ENCODE measurements at places on chromosomes 3 and 15. TPM values are rescaled to one million over a fixed set of nuclear protein-coding genes. Genes with fewer than 3 reads are reported as not detected.

Gene NTRK3
- total RNA-seq, result not detected

Gene GNAT1
- 0.05 TPM for total RNA-seq

Gene LRTM1
- not detected for total RNA-seq

Gene TTC23
- total RNA-seq, result 47.3 TPM

Gene C2CD4A
- total RNA-seq, result under 0.01 TPM

Gene NPAP1
- not detected for total RNA-seq

Gene AADACL2
- total RNA-seq, result not detected

Gene STRC
- not detected for total RNA-seq

Gene MORC1
- under 0.01 TPM for total RNA-seq

Gene SERPINI2
- total RNA-seq, result not detected

Gene SMCO1
- not detected for total RNA-seq

Gene ELL3
- 11.6 TPM for total RNA-seq

Gene GOLGA8S
- 0.10 TPM for total RNA-seq

Gene UROC1
- total RNA-seq, result not detected

Gene SV2B
- total RNA-seq, result under 0.01 TPM

Gene RARRES1
- total RNA-seq, result 7.8 TPM

Gene GLDN
- total RNA-seq, result not detected

Gene CTXND1
- not detected for total RNA-seq

Gene GOLGA8M
- total RNA-seq, result not detected

Gene EFCC1
- not detected for total RNA-seq

Gene ADAMTSL3
- 20.7 TPM for total RNA-seq

Gene ZBTB11
- 26.9 TPM for total RNA-seq

Gene LRRK1
- total RNA-seq, result 21.8 TPM

Gene CASR
- not detected for total RNA-seq

Gene BCL2A1
- not detected for total RNA-seq

Gene LYSMD2
- 7.5 TPM for total RNA-seq

Gene TRAT1
- total RNA-seq, result not detected

Gene KCNMB3
- 2.1 TPM for total RNA-seq

Gene CCDC33
- total RNA-seq, result not detected

Gene MUC4
- 0.05 TPM for total RNA-seq

Gene TMOD3
- 106 TPM for total RNA-seq

Gene ISLR2
- not detected for total RNA-seq

Gene RETNLB
- total RNA-seq, result not detected

Gene MED12L
- 0.30 TPM for total RNA-seq

Gene MYL3
- 4.7 TPM for total RNA-seq

Gene EPHB3
- 0.17 TPM for total RNA-seq

Gene COMMD2
- 54.2 TPM for total RNA-seq

Gene THRB
- total RNA-seq, result 46.1 TPM

Gene ZWILCH
- total RNA-seq, result 18.9 TPM

Gene PLXNB1
- total RNA-seq, result 191 TPM

Gene EXD1
- not detected for total RNA-seq

Gene EOMES
- total RNA-seq, result not detected

Gene ATP13A5
- total RNA-seq, result not detected

Gene CNTN6
- total RNA-seq, result 0.35 TPM

Gene SPESP1
- 0.75 TPM for total RNA-seq

Gene STARD9
- 2.1 TPM for total RNA-seq

Gene BTBD1
- 86.8 TPM for total RNA-seq

Gene CMC1
- total RNA-seq, result 5.2 TPM

Gene IGSF11
- not detected for total RNA-seq

Gene CD200
- 2.3 TPM for total RNA-seq

Gene IL17RE
- total RNA-seq, result 1.3 TPM

Gene MAP2K1
- total RNA-seq, result 63.9 TPM

Gene INAFM2
- total RNA-seq, result 11.5 TPM

Gene SLC51B
- not detected for total RNA-seq
